CD14-positive monocyte (primary cell): ENCODE measurements at places on chromosomes 5 and 9. TPM values are rescaled to one million over a fixed set of nuclear protein-coding genes. Genes with fewer than 3 reads are reported as not detected.
A peak's percentile ranks its signal among the peaks of the same experiment; 100 is the strongest.

DNA sequence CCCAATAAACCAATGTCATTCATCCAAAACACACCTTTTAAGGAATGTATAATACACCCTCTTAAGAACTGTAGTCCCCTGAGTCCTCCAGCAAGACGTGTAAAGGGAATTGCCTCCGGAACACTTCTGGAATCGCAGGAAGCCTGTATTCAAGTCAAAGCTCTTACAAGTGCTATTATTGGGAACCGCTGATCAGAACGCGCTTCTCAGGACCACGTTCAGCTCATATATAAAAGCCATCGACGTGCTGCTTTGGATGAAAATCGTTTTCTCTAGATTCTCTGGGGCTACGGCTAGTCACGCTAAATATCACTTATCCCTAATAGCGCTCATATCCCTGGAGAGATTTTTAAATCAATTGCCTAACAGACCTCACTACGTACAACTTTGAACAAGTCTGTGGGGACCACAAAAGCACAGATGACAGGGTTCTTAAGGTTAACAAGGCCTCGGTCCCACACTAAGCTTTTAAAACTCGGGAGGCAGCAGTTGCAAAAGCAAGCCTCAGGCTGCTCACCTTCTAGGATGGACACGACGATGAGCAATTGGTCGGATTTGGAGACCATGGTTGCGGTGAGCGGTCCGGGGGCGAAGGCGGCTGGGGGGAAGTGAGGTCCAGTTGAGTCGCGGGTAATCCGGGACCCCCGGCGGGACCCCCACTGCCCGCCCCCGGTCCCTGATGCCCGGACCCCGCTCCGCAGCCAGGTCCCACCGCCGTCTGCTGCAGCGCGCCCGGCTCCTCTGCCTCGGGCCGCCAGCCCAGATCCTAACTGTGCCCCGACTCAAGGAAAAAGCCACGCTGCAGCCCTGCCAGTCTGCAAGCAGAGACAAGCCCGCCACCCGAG lies 548 bp downstream of the CEP120 start:
- no peak for DNase-seq

DNA sequence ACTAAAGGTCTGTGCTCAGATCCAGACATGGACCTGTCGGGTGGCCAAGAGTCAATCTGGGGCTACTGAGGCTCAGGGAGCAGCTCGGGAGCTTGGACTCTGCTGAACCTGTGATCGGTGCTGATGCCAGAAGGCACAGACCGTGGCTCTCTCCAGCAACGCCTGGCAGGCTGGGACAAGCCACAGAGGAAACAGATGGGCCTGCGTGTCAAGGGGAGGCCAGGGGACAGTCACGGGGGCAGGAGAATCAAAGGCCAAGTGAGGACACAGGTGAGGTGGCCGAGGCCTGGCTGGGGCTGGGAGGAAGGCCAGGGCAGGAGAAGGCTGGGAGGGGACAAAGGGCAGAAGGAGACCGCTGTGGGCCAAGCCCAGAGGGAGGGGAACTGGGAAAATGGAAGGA lies 43.4 kb downstream of the EPB41L4B start:
- no peak for DNase-seq

- no peak for DNase-seq
Measured at GRCh38 chr9:105341434-105342146, 97.1 kb downstream of the SLC44A1 start.

TMEM171 gene
- polyA plus RNA-seq, result not detected in 2 replicates

DNA sequence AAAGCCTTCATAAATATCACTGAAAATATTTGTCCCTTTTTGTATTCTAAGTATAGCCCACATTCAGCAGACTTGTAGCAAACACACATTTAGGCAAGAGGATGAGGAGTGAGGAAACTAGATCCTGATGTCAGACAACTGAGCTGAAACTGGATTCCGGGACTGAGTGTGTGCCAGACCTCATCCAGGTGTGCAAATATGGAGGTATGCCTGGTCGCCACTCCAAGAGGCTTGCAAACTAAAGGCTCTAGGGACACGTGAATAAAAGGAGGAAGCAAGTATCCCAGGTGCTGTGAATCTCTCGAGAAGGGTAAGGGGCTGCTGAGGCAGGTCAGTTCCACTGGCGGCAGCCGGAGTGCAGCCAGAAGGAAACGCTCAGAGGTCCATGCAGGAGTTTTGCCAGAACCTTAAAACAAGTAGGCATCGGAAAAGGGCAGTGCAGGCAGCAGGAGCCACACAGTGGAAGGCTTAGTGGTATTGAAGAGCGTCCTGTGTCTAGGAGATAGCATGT lies 77.4 kb upstream of the ALDH1B1 start:
- no peak for DNase-seq

DNA sequence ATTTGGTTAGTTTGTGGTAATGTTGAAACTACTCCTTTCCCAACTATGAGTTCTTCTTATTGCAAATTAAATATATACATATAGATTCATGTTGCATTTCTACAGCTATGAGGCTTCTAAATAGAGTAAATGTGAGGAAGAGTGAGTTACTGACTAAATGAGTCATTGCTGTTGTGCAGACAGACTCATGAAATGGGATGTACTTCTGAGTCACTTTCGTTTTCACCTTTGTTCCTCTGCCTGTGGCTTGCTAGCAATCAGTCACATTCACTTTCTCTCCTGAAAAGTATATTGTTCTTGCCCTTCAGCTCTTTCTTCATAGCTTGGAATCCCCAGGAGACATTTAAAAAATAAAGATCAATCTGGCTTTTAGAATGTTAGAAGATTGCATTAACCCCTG lies 295.5 kb upstream of the SMC2 start:
- DNase-seq, result no peak

DNA sequence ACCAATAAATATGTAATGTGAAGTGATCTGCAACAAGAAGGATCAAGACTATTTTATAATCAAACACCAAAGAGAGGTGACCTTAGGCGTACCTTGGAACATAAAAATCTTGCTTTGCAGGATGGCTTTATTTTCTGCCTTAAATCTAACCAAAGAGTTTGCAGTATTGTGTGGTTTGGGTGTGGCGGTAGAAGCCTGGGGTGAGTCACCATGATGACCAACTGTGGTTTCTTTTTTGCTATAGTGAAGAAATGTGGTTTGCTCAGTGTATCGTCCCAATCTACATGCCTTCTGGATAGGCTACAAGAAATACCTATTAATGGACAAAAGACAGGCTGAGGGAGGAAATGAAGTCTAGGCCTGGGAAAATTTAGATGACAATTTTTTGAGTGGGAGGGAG lies 5.1 kb upstream of the CAST start:
- DNase-seq, result peak; percentile 93

TMEM252 gene
- not detected for polyA plus RNA-seq

GRCh38 chr5:98424681-98425450 lies 348.6 kb upstream of the RGMB start:
- no peak for DNase-seq

RRAGA gene
- 115 TPM for polyA plus RNA-seq
